ENCODE measurements at places on chromosomes 11 and 22.
A peak's percentile ranks its signal among the peaks of the same experiment; 100 is the strongest.

GRCh38 chr11:24070435-24070834, 426.4 kb upstream of the LUZP2 start:
- DNase-seq: no peak

DNA sequence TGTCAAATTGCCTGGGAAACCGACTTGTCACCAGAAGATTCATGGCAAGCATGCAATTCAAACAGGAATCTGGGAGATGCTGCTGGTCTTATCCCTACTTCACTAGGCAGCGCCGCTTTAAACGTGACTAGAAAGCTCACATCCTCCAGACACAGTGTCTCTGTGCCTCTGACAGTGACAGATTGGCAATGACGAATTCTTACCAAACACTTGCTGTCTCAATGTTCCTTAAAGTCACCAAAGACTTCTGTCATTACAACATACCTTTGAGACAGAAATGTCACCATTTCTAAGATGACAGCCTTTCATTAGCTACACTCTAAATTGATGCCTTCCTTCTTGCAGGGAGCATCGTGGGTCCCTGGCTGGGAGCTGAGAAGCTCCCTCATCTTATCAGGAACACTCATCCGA, 197.8 kb downstream of the CWF19L2 start:
- no peak for DNase-seq

- no peak for DNase-seq
Measured at GRCh38 chr11:23112390-23112789, 252.1 kb upstream of the CCDC179 start.

GRCh38 chr11:3946455-3947017, 91.1 kb downstream of the STIM1 start:
- DNase-seq: peak; percentile 17

DNA sequence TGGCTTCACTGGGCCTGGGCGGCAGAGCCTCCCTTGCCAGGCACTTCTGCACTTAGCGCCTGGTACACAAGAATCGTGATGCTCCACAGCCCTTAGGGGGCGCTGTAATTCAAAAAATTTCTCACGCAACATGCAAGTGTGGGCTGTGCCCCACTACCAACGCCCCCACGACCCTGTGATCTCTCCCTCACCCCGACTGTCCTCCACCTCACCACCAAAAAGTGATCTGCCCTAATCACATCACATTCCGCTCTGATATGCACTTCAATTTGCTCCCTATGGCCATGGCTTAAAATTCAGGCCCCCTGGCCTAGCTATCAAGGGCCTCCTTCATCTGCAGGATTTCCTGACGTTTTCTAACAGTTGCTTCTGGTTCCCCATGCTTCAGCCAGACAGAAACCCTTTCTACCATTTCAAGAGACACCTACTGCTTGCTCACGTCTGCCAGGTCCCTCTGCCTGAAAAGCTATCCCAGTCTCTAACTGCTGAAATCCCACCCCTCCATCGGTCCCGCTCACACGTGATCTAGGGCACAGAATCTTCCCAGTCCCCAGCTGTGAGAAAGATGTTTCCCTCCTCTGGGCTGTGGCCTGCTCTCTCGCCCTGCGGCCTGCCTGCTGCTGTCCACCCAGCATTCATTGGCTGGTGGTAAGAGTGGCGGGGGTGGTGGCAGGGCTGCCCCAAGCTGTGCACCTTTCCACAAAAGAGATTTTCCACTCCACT, 27.9 kb upstream of the LRRC32 start:
- no peak for DNase-seq

- DNase-seq: no peak
Measured at GRCh38 chr11:1785749-1786413, 22.2 kb upstream of the CTSD start.

GRCh38 chr11:69947793-69948255, 128.6 kb upstream of the FGF3 start:
- no peak for DNase-seq

DNA sequence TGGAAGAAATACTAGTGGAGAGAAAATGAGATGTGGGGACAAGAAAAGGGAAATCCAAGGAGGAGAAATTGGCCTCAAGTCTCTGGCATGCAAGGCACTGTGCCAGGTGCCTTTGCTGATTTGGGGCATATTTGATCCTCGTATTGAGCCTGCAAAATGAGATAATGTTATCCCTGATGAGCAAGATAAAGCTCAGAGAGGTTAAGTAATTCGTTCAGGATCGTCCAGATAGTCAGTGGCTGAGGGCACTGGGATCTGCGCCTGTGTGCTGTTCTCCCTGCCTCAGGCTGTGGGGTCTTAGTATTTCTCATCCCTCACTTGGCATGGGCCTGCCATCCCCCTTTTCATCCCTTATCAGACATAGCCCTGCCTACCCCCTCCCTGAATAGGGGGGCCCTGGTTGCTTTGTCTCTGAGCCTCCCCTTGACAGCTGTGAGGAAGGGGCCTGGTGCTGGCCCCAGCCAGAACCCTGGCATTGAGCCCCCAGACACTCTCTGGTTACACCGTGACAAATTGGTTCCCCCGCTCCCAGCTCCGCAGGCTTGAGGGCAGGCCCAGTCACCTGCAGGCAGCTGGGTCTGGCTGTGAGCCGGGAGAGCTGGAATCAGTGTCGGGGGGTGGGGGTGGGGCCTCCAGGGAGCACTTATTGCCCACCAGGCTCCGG, 85.7 kb downstream of the NECTIN1 start:
- no peak for DNase-seq

- DNase-seq: no peak
Measured at GRCh38 chr11:68052137-68052873, 13.5 kb downstream of the TCIRG1 start.

- DNase-seq: no peak
Measured at GRCh38 chr22:32700191-32700882, 101.2 kb upstream of the TIMP3 start.

DNA sequence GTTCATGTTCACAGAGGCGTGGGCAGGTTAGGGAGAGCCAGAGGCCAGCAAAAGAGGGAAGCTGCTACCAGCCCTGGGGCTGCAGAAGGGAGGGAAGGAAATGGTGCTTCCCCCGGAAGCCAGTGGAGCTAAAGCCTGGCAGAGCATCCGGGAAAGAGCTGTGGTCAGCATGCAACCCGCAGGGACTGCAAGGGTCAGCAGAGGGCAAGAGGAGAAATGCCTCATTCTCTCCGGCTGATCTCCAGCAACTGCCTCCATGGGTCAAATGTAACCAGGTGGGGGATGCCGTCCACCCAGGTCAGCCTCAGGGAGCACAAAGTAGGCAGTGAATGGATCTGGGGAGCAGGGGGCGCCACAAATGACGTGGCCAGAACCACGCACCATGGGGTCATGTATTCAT, 36.9 kb upstream of the PRR5 start:
- no peak for DNase-seq

- DNase-seq: no peak
Measured at GRCh38 chr11:18320617-18321016, 1.3 kb downstream of the HPS5 start.

DNA sequence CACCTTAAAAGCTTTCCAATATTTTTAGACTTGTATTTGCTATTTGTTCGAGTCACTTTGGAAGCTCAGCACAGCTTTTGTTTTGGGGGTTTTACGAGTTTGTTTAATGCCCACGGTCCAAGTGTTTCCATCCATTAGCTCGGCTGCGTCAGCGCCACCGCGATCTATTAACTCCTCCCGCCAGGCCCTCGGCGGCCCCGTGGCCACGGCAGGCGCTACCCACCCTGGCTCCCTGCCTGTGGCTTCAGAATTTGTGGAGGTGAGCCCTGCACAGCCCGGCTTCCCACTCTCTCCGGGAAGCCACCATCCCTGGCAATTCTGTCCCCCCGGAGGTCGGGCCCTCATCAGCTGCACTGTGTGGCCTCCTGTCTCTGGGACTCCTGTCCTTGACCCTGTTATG, 648.5 kb downstream of the BRD1 start:
- DNase-seq: no peak

DNA sequence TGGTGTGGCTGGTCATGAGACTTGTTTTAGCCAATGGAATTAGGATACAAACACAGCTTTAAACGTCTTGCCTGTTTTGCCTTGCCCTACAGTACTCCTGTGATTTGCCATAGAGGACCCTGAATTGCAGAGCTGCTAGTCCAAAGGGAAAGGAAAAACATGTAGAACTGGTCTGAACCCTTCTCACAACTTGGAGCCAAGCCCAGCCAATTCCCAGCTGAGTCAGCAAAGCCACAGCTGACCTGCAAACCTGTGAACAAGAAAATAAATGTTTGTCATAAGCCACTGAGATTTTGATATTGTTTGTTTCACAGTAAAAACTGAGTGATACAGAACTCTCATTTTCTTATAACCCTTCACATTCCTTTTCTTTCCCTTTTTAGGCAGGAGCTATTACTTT, 360.5 kb upstream of the API5 start:
- DNase-seq: no peak

DNA sequence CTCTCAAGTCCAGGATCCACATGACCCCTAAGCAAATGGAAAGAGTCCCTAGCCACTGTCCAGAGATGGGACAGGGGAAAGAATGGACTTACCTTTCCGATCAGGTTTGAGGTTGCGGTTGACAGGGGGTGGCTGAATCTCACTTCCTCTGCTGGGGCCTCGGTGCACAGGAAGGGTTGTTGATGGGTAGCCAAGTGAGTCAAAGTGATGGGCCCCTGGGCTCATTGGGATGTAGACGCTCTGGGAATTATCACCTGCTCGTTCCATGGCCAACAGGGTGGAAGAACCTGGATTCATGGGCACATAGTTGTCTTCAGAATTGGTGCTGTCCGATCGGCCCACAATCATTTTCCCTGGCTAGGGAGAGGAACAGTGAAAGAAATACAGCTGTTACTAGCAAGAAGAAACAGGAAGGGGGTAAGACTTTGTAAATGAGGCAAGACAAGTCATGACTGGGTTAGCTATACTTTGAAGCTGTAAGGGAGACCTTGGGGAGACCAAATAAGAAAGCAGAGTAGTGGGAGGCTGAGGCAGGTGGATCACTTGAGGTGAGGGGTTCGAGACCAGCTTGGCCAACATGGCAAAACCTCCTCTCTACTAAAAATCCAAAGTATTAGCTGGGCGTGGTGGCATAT, 34.7 kb downstream of the USP35 start:
- no peak for DNase-seq

- no peak for DNase-seq
Measured at GRCh38 chr11:112029460-112029859, 4.3 kb downstream of the DLAT start.

DNA sequence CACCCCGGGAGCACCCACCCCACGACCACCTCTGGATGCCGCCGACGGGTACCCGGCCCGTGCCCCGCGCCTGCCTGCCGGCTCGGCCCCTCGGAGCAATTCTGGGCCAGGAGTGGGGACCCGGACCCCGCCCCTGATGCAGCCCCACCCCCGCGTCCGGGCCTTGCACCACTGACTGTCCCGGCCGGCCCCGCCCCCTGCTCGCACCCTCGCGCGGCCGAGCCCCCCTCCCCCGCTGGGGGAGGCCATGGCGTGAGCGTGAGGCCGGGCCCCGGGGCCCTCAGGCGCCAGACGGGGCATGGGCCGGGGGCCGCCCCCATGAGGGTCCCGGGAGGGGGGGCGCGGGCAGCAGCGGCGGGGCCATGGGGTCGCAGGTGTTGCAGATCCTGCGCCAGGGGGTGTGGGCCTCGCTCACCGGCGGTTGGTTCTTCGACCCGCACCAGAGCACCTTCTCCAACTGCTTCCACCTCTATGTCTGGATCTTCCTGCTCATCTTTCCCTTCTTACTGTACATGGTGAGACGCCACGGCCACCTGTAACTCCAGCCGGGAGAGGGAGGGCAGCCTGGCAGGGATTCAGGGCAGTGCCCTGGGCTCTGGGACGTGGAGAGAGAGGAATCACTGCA, 486 bp downstream of the PCNX3 start:
- DNase-seq: peak; percentile 51

- DNase-seq: no peak
Measured at GRCh38 chr11:81237139-81237538, 1496.5 kb downstream of the FAM181B start.

- DNase-seq: peak; percentile 16
Measured at GRCh38 chr11:116513894-116514293, 258.9 kb downstream of the BUD13 start.

- DNase-seq: no peak
Measured at GRCh38 chr22:37169406-37169805, 18.6 kb downstream of the C1QTNF6 start.

- DNase-seq: no peak
Measured at GRCh38 chr11:130719220-130719915, 196.9 kb downstream of the SNX19 start.

GRCh38 chr11:99519095-99519494, 498.3 kb downstream of the CNTN5 start:
- DNase-seq: no peak

DNA sequence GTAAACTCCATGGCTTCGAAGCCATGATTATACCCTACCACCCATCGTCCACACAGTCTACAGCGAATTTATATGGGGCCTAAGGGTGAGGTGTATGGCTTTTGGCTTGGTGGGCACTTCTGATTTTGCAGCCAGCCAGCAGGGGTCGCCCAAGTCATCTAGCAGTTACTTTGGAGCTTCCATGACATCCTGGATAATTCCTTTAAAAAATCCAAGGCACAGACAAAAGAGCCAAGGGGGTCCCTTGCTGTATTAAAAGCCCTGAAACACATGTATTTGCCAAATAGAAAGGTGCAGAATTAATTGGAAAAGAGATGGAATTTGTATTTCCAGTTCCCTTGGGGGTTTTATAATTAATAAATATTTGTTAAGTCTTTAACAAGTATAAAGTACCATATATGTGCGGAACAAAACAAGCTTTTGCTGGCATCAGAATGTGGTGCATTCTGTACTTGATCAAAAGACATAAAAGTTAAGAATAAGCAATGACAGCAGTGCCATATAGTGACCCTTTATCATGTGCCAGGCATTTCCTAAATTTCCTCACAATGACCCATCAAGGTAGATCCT, 132.8 kb upstream of the PITPNB start:
- DNase-seq: peak; percentile 30

GRCh38 chr11:94857337-94857736, 89.2 kb downstream of the AMOTL1 start:
- DNase-seq: no peak

- no peak for DNase-seq
Measured at GRCh38 chr11:114084414-114084813, 24.9 kb downstream of the ZBTB16 start.

DNA sequence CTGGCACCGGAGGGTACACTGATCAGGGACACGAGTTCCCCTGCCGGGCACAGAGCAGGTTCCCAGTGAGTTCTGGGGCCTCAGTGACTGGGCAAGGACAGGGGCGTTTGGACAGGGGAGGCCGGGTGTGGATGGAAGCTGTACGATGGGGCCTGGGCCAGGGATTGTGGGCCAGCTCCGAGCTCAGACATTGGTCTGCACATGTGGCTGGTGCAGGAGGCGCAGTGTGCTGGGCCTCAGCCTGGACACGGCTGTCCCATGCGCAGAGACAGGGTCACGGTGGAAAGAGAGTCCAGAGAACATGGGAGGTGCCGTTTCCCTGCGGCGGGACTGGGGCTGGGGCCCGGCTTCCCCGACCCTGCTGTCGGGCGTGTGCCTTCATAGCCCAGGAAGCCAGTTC, 60.7 kb downstream of the CDKN1C start:
- no peak for DNase-seq

- no peak for DNase-seq
Measured at GRCh38 chr11:109023036-109023435, 358.2 kb downstream of the DDX10 start.

DNA sequence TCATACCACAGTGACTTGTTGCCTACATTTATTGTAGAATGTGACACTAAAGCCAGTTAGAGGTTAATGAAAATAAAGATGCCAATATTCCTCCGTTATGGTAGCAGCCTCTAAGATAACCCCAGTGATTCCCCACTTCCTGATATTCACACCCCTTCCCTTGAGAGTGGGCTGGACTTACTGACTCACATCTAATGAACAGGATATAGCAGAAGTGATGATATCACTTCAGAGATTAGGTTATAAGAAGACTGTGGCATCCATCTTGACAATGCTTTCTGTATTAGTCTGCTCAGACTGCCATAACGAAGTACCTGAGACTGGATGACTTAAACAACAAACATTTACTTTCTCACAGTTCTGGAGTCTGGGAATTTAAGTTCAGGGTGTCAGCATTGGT, 149.6 kb upstream of the MTNR1B start:
- DNase-seq: no peak

All from activated CD4-positive, alpha-beta T cell treated with anti-CD3 and anti-CD28 coated beads, Interleukin-2, amount 10 ng/mL, durations not matched to agents 7 days and 5 days (primary cell).